Activated T-helper 1 cell treated with anti-CD3 and anti-CD28 coated beads, Interleukin-2, amount 50 U/mL, for 16 hours (primary cell): ENCODE measurements at places on chromosomes 13 and 19.

DNA sequence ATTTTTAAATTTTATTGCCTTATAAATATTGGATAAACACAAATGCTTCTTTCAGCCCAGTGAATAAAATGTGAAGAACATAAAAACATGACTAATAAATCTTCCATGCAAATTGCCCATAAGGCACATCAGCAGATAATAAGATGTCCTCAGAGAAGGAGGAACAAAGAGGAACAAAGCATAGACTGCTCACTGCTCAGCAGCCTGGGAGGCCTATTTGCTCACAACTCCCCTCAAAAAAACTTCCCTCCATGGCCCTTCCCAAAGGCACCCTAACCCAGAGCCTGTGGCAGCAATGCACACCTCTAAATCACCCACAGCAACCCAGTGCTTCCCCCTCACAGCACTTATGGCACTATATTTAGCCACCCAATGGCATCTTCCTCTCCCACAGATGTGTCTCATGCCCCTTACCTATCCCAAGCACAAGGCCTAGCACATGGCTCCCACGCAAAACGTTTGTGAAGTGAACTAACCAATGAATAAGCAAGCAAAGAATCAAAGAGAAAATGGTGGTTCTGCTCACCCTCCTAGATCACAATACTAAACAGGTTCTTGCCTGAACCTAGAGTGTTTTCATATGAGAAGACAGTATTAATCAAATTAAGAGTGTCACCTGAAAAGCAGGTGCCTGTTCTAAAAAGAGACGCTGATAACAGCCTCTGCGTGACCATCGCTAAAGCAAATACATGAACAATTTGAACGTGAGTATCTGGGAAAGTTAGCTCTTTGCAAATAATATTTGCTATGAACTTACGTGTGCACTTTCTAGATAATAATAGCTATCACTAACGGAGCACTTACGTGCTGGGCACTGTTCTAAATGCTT, 96.9 kb downstream of the TBC1D4 start:
- DNase-seq = no peak

DNA sequence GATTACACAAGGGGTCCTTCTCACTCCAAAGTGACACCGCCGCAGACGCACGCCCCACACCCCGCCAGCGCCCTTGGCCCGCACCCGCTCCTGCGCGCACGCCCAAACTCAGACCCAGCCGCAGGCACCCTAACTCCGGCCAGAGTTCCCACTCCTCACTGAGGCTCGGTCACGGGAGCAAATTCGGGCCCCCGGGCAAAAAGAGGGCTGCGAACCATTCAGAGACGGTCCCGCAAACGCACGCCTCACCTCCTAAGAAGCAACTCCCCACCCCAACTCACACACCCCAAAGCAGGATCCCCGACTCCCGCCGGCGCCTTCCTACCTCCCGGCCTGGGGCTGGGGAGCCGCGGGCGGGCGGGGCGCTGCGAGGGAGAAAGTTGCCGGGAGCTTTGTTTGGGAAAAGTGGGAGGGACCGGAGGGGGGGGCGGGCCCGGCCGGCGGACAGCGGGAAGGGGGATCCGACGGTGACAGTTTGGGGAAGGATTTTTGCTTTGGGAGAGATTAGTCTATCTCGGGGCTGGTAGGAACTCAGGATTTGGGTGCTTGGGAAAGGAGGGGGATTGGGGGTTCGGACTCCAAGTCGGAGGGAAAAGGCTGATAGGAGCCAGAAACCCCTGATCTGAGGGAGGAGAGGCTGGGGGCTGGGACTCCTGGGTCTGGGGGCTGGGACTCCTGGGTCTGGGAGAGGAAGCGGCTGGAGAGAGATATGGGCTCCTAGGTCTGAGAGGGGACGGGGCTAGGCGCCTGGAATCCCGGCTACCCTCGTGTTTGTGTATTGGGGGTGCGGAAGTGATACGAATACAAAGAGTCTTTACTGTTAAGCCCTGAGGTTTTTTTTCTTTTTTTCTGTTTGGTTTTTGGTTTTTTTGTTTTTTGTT, at the start of gene TEAD2:
Gene TEAD2, minus strand, starts transcription at position 369 of the 881 bp plus-strand sequence. CDS start 2,341 bp downstream, outside the sequence.
- no peak for DNase-seq

- no peak for DNase-seq
Observed at GRCh38 chr13:47549219-47549752, 451.8 kb downstream of the SUCLA2 start.

GRCh38 chr13:106986687-106987426, 418.9 kb upstream of the ARGLU1 start:
- no peak for DNase-seq

- DNase-seq = no peak
Observed at GRCh38 chr13:85148009-85148408, 651.2 kb downstream of the SLITRK6 start.

DNA sequence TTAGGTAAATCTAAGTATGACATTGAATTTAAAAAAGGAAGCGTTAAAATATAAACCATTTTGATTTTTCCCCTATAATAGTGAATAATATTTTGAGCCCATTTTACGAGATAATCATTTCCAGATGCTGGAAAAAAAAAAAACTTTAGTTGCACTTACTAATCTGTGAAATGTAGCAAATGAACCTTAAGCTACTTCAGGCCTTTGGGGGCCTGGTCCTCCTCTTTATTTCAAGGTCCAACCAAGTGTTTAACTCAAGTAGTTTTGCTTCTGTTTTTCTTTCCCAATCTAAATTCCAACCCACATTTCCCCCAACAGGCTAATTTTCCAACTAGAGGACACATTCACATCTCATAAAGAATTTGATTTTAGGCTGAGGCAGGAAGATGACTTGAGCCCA, 101.2 kb downstream of the TNFRSF19 start:
- no peak for DNase-seq

- no peak for DNase-seq
Observed at GRCh38 chr19:46723023-46723461, 6.1 kb upstream of the PRKD2 start.

- DNase-seq = no peak
Observed at GRCh38 chr13:28613562-28613961, 45.4 kb upstream of the POMP start.

DNA sequence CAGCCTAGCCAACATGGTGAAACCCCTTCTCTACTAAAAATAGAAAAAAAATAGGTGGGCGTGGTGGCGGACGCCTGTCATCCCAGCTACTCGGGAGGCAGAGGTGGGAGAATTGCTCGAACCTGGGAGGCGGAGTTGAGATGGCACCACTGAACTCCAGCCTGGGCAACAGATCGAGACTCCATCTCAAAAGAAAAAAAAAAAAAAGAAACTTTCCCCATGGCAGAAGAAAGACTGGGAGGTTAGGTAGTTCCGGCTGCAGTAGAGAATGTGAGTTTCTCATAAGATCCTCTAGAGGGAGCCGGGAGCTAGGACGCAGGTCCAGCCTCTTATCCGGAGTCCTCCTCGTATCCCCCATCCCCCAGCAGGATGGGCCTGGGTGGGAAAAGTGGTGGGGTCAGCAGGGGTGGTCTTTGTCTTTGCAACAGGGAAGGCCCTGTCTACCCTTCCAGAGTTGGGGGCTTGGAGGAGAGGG, 13.2 kb upstream of the CREB3L3 start:
- DNase-seq = no peak

DNA sequence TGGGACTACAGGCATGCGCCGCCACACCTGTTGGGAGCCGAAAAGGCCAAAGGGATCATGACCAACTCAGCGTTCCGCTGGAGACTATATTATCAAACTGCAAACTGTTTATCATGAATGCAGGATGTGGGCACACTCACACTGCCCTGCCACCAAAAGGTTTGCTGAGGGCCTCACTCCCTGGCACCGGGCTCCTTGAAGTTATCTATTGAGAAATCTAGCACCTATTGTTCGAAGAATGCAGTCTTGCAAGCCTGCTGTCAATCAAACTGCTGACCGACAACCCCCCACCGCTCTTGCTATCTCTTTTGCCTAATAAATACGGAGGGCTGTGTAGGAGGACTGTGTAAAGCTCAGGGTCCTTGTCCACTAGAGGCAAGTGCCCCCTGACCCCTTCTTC, 5.2 kb upstream of the ZNF836 start:
- DNase-seq = no peak

GRCh38 chr19:13821292-13821691, 26.0 kb downstream of the ZSWIM4 start:
- DNase-seq = no peak

- no peak for DNase-seq
Observed at GRCh38 chr13:103894626-103895025, 828.4 kb upstream of the SLC10A2 start.

- no peak for DNase-seq
Observed at GRCh38 chr13:59103004-59103768, 1060.5 kb downstream of the DIAPH3 start.

DNA sequence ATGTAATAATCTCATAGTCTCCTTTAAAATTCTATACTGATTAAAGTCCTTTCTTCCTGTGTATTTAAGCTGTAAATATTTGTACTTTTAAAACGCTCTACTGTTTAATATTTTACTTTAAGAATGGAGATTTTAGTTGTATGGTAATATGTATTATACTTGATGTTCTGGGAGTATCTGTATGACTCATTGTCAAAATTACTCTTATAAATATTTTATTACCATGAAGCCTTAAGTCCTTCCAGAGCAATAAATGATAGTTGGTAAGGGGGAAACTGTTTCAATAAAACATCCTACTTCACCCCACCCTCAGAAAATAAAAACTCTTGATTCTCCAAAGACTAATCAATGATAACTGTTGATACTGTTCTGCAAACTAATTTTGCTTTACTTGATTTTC, 6.4 kb downstream of the PCDH9 start:
- DNase-seq = no peak

DNA sequence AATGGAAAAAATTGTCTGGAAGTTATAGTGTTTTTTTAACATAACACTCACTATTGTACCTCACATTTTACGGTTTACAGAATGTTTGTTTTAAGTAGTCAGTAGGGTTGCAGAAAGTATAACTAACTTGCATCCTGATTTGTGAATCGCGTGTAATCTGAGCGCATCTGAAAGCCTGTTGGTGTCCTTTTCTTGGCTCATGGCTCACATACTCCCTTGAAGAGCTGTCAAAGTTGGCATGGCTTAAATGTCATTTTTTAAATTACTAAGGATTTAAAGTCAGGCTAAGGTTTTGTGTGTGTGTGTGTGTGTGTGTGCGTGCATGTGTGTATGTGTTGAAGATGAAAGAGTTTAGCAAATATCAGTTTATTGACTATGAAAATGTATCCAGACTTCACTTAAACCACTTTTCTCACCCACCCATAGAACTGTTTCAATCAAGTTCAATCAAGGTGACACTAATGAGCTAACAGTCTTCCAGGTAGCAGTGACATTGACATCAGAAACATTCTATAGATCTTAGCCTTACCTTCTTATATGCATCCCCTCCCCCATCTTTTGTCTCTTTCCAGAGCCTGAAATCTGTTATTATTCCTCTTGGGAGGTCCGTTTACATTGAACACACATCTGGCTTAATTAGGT, 480.4 kb upstream of the SGCG start:
- no peak for DNase-seq

DNA sequence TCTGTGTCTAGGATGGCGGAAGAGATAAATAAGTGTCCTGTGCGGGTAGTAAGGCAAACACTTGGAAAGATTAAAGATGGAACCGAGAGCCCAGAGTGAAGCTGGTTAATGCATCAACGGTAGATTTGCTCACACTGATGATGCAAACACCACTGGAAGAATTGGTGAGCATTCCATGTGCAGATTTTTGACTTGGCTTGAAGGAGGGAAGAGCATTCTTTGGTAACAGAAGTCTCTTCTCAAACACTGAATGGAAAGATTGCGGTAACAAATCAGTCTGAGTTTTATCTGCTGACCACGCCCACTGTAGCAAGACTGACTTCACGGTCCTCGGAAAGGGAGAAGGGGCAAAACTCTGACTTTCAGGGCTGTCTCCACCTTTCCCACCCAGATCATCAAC, 112.5 kb downstream of the COL4A1 start:
- DNase-seq = no peak

GRCh38 chr13:80668452-80668851, 327.5 kb upstream of the SPRY2 start:
- DNase-seq = no peak

GRCh38 chr19:33252971-33253370, 27.3 kb upstream of the SLC7A10 start:
- DNase-seq = no peak
